Activated CD4-positive, alpha-beta T cell treated with anti-CD3 and anti-CD28 coated beads, Interleukin-2, amount 10 ng/mL, durations not matched to agents 7 days and 5 days (primary cell): ENCODE measurements at places on chromosomes 1 and 21.
A peak's percentile ranks its signal among the peaks of the same experiment; 100 is the strongest.

DNA sequence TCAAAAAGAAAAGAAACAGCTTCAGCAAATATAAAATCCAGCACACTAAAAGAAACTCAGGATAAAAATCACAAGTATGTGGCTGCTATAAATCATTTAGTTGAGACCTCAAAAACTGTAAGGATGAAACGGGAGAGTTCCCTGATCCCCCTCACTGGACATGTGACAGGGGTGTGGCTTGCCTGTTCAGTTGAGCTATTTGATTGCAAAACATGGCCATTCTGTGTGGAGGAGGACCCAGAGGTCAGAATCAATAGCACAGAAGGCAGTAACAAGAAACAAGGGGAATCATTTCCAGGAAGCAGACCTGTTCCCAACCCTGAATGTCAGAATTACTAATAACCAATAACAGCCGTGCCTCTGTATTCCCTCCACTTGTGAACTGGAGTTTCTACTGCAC is 27.9 kb downstream of the RBM11 start:
- no peak for DNase-seq

DNA sequence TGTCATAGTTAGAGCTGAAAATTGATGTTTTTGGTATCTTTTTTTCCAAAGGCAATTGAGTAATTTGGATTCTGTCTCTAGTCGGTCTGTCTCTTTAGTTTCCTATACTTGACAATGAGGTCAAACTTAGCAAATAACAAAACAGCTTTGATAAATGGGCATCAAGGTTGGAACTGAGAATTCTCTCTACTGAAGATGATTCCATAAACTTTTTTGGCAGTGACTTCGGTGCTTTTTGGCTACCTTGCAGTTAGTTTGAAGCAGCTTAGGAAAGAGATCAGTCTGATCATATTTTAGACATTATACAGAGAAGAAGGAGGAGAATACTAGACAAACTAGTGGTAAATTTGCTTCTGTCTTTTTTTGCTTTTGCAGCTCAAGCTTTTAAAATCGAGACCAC is 559 bp downstream of the VCAM1 start:
- DNase-seq, result no peak

DNA sequence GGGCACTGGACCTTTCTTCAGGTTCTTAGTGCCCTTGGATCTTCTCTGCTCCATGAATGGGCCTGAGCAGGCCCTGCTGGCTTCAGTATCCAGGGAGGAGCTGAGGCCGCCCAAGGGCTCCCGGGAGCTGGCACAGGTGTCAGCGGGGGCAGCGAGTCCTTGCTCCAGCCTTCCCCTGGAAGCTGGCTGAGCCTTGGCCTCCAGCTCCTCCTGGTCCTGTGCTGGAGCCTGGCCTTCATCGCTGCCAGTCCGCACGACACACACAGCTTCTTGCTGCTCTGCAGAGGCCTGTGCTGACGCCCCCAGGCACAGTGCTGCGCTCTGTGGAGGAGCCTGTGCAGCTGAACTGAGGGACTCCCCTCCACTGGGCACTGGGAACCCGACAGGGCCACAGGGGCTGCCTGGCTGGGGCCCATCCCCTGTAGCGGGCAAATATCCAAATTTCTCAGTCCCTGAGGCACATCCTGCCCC is 1.7 kb downstream of the SPOCD1 start:
- no peak for DNase-seq

- DNase-seq, result no peak
Observed at GRCh38 chr1:33123266-33123665, 42.3 kb downstream of the AZIN2 start.

- no peak for DNase-seq
Observed at GRCh38 chr1:220877377-220878095, 1.7 kb upstream of the HLX start.

DNA sequence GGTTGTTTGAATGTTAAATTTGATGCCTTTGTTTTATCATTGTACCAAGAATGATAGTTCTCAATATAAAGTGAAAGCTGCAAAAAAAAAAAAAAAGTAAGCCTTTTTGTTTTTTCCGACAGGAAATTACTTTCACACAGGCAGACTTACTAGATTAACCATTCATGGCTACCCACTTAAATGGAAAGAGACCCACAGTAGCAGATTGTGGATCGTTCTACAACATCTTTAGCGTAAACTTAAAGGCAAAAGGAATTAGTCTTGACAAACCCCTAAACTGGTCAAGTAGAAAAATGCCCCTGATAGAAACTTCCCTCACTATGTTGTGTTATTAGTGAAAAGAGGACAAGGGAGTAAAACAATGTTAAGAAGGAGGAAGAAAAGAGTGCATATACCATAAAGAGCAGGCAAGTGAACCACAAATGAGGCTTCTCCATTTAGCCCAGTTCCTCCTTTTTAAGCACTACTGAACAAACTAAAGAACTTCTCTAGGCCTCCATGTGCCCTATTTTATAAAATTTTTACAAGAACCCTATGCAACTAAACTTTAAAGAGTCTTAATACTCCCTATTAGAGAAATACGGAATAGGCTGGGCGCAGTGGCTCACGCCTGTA is 1560.3 kb downstream of the MRPL39 start:
- DNase-seq, result no peak

GRCh38 chr1:180586671-180587155 is 27.9 kb downstream of the OVAAL start:
- DNase-seq, result no peak

DNA sequence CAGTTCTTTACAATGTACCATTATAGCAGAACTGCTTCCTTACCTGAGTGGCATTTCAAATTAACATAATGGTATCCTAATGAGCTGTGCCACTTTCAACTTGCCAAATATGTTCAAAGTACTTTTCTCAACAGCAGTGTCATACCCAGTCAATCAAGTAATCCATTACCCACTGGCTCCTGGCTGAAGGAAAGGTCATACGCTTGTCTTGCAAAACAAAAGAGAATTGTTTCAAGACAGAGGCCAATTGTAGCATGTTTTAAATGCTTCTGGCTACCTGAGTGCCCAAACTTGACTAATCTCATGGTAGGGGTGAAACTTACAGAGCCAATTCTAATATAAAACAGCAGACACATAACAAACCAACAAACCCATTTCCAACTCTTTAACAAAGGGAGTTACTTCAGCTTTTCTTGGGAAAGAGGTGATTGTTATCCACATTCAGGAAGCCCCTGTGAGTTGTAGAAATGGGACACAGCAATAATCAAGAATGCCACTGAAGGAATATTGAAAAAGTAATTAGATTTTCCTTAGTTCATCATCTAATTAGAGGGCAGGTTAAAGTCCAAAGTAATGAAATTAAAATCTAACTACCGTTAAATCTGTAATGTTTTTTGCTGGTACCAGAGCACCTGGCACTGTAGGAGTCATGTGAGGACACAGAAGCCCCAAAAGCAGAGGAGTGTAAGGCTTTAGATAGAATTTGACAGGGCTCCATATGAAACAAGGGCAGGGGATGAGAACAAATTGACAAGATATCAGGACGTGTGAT is 241.9 kb downstream of the RWDD3 start:
- no peak for DNase-seq

GRCh38 chr1:14371771-14372497 is 226.6 kb upstream of the KAZN start:
- DNase-seq, result no peak

GRCh38 chr1:25568090-25568833 is 24.9 kb downstream of the LDLRAP1 start:
- DNase-seq, result no peak

DNA sequence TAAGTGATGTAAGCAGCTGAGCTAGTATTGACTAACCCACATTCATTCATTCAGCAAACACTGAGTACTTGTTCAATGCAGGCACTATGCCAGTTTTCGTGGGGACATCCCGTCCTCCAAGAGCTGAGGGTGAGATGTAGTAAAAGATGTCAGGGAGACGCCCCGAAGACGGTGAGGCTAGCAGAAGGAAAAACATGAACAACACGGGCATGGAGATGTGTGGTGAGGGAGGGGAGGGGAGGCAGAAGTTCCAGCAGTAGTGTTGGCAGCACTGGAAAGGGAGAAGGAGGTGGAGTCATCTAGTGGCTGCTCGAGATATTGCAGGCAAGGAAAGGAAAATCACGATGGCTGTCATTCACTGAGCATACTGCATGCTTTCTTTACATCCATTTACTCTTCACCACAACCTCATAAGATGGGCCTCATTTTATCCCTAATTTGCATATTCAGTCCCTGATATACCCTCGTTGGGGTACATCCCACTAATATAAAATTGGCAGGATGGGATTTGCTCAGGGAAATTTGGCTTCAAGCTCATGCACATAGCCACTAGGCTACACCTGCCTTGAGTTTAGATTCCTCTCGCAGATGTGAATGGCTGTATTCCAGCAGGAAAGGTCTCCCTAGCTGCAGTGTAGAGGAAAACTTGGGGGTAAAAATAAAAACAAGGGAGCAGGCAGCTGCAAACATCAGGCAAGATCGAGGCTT is 14.5 kb downstream of the PDZK1IP1 start:
- DNase-seq, result peak; percentile 56

DNA sequence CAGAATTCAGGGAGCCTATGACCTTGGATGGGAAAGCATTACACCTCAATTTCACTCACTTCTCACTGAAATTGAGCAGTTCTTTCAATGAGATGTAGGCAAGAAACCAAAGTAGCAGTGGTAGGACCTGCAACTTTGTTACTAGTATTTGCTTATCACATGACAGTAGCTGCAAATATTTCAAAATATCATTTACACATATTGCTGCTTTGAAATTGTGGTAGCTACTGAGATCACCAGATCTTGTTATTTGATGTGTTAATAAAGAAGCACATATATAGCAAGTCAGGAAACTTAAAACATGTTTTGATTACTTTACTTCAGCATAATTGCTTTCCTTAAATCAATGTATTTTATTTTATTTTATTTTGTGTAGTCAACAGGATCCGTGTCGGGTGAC is 12.9 kb downstream of the LDLRAD2 start:
- no peak for DNase-seq
